ENCODE measurements at places on chromosomes 5 and 9.
A peak's percentile ranks its signal among the peaks of the same experiment; 100 is the strongest.

- peak; percentile 71 for DNase-seq
Measured at GRCh38 chr5:150763023-150763769, 4.4 kb upstream of the DCTN4 start.

- DNase-seq, result no peak
Measured at GRCh38 chr9:71924576-71924975, 13.1 kb downstream of the C9orf85 start.

DNA sequence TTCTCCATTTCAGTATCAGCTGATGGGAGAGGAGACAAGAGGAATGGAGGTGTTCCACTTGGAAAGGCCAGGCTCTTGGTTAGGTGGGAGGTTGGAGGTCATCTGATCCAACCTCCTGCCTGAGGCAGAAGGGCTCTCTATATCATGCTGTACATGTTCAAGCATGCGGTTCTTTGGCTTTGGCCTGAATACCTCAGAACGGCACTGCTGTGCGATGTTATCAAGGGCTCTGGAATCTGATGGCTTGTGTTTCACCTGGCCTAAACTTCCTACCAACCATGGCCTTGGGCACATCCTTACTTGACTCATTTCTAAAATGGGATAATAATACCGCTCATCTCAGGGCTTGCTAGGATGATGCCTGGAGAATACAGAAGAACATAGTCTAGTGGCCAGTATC lies 90.1 kb upstream of the FAM169A start:
- no peak for DNase-seq

- DNase-seq, result no peak
Measured at GRCh38 chr5:170752257-170753215, 31.0 kb upstream of the GABRP start.

GRCh38 chr9:18783909-18784308 lies 249.1 kb downstream of the SAXO1 start:
- DNase-seq, result no peak

GRCh38 chr9:136242918-136243525 lies 2.6 kb downstream of the QSOX2 start:
- DNase-seq, result no peak

- no peak for DNase-seq
Measured at GRCh38 chr5:72013766-72014624, 93.3 kb upstream of the MAP1B start.

DNA sequence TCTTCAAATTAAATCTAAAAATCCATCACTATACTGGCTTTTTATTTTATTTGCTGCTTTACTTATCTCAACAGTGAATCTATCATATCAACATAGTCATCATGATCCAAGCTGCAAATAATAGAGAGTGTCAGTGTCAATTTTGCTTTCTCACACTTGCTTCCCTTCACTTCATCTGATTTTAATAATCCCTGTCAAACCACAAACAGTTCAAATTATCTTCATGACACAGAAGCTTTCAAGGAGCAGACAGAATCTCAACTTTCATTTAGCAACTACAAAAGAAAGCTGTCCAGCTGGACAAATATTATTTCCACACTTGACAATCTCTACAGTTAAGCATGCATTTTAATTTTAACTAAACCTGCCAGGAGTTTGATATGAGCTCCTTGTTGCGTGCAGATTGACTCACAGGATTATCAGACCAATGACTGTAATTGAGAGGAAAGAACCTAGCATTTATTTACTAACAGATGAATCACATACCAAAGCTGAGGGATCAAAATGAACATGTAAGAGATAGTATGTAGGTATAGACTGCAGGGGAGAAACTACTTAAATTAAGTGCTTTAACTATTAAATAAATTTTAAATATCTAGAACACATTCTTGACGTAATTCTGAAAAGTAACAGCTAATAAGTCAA lies 56.0 kb downstream of the KIAA0825 start:
- DNase-seq, result no peak

- no peak for DNase-seq
Measured at GRCh38 chr9:130847306-130848217, 12.5 kb downstream of the ABL1 start.

GRCh38 chr9:135032868-135033460 lies 54.5 kb upstream of the OLFM1 start:
- DNase-seq, result no peak

DNA sequence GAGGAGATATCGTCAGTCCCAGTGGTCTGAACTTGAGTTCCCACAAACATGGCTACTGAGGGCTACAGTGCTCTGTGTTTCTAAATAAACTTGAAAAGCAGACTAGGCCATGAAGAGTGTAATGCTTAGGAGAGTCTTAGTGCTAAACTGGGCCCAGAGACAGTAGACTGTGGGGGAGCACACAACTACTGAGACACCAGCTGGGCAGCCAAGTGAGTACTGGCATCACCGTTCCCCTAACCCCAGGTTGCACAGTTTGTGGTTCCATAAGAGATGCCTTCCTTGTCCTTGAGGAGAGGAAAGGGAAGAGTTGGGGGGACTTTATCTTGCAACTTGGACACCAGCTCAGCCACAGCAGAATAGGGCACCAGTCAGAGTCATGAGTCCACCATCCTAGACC lies 172.1 kb upstream of the DMRTA1 start:
- no peak for DNase-seq

DNA sequence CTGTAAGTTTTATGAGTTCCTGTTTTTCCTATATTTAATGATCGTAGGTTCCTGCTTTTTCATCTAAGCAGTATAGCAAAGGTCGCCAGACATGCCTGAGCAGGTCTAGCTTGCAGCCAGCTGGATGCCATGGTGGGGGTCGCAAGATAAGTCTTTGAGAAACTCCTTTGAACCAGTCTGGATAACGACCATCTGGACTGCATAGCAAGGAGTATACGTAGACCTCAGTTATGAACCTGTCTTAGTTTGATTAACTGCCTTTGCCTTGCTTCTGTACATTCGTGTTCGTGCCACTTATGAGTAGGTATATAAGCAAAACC lies 8.4 kb upstream of the SPATA31E1 start:
- no peak for DNase-seq

GRCh38 chr9:111949919-111950318 lies 53.3 kb downstream of the UGCG start:
- no peak for DNase-seq

DNA sequence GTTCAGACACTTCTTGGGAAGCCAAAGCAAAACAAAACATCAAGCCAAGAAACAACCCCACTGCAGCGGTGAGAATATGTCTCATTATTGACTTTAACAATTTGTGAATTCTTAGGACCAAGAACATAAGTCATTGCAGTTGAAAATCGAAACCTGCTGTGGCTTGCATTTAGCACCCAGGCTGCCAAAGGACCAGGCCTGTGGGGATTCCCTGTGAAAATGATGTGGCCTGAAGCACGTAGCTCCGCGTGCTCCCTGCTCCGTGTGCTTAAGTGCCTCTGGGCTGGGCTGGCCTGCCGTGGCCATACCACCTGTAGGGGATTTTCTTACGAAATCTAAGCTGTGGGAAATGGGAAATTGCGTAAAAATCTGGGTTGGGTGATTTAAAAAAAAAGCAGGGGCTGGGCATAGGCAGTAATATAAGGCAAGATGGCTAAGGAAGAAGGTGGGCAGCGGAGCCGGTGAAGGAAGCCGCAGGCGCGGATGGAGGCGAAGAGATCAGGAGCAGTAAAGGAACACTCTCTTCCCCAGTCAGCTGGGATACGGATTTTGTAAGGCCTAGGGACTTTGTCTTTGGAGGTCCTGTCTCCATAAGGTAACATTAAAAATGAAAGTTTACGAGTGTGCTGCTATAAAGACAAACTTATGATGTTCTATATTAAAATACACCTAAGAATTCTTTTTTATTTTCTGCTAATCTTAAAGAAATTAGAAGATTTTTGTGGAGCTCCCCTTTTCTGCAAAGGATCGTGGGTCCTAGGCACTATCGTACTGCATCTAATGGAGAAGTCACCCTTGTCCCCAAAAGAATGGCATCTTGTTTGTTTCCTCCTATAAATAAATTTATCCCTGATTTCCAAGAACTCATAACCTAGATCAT lies 189.6 kb upstream of the SEMA6A start:
- DNase-seq, result no peak

DNA sequence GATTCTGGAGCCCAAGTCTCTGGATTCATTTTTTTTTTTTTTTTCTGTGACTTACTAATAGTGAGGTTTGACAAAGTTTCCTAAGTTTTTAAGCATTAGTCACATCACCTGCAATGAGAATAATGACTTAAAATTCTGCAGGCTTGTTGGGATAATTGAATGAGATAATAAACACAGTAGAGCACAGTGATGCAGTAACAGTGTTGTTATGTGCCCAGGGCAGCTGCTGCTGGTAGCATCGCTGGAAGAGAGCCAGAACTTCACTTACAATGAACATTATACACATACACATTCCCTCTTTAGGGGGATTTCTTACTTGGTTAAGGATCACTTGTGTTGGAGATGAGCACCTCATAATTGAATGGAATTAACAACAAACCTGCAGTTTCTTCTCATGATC lies 78.9 kb downstream of the ALDH7A1 start:
- DNase-seq, result no peak

DNA sequence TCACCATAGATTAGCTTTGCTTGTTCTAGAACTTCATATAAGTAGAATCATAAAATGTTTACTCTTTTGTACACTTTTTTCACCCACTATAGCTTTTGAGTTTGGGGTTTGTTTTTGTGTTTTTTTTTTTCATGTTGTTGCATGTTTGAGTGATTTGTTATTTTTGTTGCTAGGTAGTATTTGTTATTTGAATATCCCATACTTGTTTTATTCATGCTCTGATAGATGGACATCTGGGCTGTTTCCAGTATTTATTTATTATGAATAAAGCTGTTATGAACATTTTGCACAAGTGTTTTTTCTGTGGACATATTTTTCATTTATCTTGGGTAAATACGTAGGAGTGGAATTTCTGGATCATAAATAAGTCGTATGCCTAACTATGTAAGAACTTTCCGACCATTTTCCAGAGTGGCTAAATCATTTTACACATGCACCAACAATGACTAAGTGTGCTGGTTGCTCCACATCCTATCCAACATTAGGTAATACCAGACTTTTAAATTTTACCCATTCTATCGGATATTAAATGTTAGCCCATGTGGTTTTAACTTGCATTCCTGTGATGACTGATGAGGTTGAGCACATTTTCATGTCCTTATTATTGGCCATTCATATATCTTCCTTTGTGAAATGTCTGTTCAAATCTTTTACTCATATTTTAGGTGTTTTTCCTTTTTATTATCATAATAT lies 69.1 kb upstream of the NR4A3 start:
- no peak for DNase-seq

- no peak for DNase-seq
Measured at GRCh38 chr9:100058699-100059579, 39.9 kb downstream of the ERP44 start.

GRCh38 chr5:61273279-61273975 lies 58.6 kb upstream of the ZSWIM6 start:
- no peak for DNase-seq

GRCh38 chr9:89179540-89179894 lies 899 bp upstream of the SHC3 start:
- DNase-seq, result no peak
